ENCODE measurements at places on chromosomes 1 and 21.

GRCh38 chr1:108553905-108554304, 6.0 kb upstream of the EEIG2 start:
- DNase-seq = no peak

GRCh38 chr1:178262120-178262500, 168.2 kb downstream of the RASAL2 start:
- DNase-seq = no peak

DNA sequence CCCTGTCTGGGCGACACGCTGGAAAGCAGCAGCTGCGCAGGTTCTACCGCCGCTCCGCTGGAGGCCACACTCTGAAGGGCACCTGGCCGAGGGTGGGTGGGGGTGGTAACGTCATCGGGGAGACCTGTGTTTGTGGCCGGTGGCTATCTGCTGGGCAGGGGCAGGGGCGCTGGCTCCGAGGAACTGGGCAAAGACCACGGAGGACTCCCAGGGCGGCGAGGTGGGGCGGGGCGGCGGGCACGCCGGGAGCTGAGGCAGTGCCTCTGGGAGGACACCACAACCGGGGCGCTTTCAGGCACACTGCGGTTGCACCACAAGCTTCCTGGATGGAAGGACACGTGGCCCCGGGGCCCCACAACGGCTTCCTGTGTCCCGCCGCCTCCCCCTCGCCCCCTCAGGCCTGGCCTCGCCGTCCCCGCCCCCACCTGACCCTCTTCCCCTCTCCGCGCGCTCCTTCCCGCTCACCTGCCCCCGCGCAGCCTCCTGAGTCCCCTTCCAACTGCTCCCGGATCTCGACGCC, 3.3 kb upstream of the DENND2D start:
- DNase-seq = peak; percentile 59

DNA sequence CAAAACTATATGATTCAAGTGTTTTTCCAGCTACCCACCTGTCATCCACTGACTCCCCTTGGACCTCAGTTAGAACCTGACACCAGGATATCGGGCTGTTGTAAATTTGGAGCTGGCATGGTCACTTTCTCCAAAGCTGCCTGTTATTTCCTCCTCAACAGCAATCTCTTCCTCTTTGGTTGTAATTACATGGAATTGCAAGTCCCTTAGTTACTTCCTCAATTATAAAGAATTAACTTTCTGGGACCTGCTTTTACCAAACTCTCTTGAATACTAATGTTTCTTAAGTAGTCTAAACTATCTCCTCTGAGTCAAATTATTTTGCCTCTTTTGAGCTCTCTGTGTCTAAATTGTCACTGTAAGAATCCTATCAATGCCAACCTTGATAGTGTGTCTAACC, 150.3 kb upstream of the SGIP1 start:
- no peak for DNase-seq

- DNase-seq = no peak
These were observed 279.5 kb upstream of the NR5A2 start for GRCh38 chr1:199747984-199748383.

GRCh38 chr21:38492007-38492406, 6.3 kb downstream of the ERG start:
- DNase-seq = no peak

- DNase-seq = no peak
These were observed 9.7 kb downstream of the SKI start for GRCh38 chr1:2237773-2238172.

DNA sequence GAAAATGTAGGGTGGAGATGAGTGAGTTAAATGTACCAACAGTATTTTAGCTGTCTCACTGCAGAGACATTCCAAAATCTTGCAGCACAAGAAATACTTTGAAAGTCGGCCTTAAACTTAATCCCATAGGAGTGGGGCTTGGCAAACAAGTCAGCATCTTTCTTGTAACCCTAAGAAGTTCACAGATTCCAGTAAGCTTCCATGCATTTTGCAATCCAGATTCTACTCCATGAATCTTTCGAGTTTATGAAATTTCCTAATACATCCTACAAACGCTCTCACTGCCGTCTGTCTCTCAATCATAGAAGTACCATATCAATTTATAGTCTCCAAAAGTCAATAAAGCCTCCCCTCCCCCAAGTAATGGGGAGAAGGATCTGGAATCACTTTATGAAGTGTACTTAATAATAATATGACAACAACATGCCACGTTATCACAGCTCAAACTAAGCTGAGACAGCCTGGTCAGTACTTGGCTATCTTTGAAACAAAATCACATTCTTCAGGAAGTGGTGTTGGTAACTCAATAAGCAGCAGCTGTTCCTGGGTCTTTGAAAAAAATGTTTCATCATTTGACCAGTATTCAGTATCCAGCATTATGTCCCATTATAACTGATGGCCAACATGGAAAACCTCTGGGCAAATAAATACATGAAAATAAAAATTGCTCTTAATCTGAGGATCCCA, 317.4 kb upstream of the RUNX1 start:
- no peak for DNase-seq

- DNase-seq = no peak
These were observed 4.6 kb downstream of the CD244 start for GRCh38 chr1:160858097-160858496.

- DNase-seq = no peak
These were observed 119.4 kb downstream of the ASTN1 start for GRCh38 chr1:177045151-177045550.

DNA sequence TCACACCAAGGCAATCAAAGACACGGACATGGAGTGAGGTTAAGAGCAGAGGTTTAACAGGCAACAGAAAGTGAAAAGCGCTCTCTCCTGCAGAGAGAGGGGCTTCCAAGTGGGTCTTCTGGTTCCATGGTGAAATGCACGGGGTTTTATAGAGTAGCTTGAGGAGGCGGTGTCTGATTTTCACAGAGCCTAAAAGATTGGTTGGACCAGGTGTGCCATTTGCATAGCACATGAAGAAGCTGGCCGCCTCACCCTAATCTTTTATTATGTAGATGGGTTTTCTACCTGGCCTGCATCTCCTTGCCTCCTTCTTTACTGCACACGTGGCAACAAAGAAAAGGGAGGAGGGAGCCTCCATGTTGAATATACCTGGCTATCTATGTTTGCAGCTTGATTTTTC, 197.3 kb downstream of the RYR2 start:
- no peak for DNase-seq

GRCh38 chr1:107618539-107618938, 346.4 kb downstream of the VAV3 start:
- no peak for DNase-seq

GRCh38 chr1:156481527-156481926, 19.0 kb downstream of the MEF2D start:
- no peak for DNase-seq

DNA sequence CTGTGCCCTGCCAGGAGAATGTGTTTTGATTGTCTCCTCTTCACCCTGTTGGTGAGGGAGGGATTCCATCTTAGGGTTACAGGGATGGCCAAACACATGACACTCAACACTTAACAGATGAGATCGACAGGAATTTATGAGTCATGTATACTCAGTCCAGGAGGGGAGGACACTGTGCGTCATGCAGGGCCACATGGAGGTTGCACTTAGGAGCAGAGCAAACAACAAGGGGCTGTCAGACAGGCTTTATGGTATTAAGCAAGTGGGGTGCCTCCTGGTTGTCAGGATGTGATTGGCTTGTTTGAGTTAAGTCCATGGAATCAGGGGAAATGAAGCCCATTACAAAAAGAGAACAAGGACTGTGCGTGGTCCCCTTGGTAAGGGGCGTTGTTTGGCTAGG, 26.9 kb downstream of the EDARADD start:
- no peak for DNase-seq

- DNase-seq = no peak
These were observed 81.0 kb downstream of the HMGB4 start for GRCh38 chr1:33944846-33945245.

DNA sequence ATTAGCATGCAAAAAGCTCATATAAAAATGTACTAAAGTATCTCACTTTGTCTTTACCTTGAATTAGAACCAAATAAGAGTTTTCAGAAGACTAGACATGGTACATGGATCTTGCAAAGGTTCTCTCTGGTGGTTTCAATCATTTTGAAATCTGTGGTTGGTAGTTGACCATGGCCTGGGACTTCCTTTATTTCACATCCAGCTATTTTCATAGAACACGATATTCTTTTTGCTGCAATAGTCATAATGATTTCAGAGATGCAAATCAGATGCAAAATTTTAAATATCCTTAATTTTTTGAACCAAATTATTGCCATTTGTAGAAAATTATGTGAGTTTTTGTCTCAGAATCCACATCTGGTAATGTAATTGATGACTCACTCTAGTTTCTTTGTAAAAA, 375.1 kb upstream of the ZP4 start:
- DNase-seq = no peak

- DNase-seq = no peak
These were observed 2.5 kb upstream of the ZNF683 start for GRCh38 chr1:26375081-26375480.

DNA sequence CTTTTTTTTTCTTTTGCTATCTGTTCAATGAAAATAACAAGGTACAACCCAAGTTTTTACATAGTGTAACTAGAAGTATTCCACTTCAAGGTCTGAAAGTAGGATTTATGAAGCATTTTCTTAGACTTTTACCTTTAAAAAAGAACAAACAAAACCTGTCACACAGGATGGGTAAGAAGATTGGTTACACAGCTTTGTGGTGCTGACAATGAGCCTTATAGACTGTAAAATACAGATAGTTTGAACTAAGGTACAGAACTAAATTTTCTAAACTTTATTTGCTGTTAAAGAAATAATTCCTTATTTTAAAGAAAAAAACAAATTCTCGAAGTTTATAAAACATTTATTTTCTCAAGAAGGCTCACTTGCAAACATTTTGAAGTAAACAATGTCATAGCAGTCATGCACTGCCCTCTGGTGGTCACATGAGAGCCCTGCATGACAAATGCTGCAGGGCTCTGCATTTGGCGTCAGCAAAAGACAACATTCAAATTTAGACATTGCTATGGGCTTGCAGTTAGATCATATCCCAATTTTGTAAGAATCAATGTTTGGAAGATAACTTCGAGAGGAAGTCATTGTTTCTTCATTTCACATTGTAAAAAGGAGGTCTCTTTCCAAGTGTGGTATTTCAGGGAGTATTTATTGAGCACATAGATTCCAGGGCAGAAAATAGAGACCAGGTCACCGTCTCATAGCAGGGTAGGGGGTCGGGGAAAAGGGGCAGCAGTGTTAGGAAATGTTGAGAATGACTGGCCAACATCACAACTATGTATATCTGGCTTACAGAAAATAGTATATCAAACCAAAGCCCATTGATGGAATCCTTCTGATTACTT, 115.3 kb upstream of the FMN2 start:
- DNase-seq = no peak

DNA sequence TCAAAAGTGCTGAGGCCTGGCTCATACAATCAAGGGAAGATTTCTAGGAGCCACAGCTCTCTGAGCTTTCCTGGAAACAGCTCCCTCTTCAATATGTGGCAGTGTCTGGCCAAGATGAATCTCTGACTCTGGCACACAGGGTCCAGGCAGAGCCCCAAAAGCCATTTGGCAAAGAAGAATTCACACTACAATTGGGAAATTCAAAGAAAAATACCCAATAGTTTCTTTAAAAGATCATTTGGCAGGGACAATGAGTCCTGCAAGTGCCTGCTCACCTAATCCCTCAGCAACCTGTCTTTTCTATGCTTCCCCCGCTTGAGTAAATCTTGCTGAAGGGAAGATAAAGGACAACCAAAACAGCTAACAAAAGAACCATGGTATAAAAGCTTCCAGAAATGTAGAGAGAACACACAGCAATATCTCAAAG, 124.6 kb downstream of the TGFBR3 start:
- no peak for DNase-seq

DNA sequence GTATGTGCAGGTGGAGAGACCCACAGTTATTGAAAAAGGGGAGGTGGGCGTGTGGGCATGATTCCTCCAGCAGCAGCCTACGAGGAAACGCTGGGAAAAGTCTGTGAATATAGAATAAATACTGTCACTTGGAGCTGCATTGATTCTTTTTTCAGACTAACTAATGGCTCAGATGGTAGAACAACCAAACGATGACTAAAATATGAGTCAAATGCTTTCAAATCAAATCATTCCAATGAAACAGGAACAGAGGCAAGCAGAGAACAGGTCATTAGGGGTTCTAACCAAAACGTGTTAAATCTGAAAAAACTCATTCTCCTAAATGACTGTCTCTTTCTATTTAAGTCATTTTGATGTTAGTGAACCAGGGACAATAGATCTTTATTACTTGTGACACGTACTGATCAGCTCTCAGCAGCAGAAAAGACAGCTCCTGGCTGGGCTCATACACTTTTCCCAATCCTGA, 35.1 kb upstream of the SEC16B start:
- no peak for DNase-seq

GRCh38 chr1:58946390-58946789, 162.5 kb upstream of the JUN start:
- no peak for DNase-seq

DNA sequence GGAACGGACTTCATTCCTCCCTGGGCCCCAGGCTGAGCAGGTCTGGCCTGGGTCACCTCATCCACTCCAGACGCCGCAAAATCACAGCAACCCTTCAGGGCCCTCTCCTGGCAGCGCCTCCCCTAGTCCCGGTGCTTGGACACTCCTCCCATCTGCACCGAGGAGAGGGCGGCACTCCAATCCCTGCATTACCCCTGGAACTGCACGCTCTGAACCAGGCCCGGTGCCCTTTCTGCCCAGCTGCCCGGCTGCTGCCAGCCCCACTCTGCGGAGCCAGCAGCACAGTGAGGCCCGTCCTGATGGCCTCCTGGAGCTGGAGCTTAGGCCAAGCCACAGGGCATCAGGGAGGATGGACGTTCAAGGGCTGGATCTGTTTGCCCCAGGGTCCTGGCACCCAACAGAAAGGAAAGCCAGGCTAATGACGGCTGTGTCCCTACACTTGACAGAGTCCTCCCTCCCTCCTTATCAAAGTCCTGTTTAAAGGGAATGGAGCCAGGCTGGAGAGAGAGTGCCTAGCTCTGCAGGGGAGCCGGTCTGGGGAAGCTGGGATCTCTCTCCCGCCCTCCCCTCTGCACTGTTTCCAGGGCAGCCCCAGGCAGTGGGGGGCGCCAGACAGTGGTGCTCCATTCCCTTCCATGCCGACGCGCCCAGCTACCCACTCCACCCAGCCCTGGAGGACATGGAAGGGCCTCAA, 12.7 kb downstream of the COL6A2 start:
- no peak for DNase-seq

DNA sequence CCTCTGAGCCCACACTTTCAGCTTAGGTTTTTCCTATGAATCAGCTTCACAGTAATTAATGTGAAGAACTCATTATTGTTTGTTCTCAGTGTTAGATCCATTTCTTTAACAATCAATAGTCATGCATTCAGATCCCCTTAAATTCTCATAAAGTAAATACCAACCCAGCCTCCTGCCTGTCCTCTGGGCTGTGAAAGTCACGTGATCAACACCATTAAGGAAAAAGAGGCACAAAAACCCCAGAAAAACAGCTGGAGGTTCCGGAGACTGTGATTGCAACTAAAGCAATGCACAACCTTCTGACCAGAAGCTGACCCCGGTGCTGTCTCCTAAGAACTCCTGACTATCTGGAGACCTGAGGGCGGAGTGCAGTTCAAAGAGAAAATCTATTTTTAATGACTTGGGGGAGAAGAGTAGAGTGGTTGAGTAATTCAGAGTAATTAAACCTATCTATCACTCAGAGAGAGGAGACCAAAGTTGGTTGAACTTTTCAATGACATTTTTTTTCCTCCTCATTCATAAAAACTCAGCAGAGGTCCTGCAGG, 132.5 kb downstream of the PLXNA2 start:
- no peak for DNase-seq

GRCh38 chr1:235613602-235614001, 36.0 kb downstream of the GNG4 start:
- DNase-seq = no peak
